ENCODE measurements at places on chromosomes 5 and 9.

DNA sequence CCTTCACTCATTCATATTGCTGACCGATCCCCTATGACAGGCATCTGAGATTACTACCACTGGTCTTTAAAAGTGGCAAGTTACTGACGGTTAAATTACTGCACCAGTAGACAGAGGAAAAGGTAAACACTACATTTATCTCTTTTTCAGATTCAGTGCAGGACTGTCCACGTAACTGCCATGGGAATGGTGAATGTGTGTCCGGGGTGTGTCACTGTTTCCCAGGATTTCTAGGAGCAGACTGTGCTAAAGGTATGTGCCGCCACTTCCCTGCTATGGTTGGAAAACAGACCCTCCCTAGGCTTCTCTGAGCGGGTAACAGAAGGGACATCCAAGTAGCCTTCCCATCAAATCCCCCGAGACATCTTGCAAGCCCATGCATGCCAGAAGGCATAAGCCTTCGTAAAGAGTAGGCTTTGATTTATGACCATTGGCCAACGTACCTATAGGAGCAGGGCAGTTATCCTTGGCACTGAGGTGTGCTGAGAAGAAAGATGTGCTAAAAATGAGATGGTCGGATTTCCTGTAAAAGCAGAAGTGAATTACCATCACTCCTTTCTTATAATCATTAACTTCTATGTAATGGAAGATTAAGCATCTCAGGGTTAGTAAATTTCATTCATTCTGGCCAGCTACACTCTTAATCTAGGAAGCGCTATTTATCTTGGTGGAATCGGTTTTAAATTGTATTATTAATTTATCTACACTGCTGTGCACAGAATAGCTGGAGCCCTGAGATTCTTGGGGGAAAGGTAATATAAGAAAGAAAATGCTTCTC, 193.4 kb upstream of the WWC1 start:
- no peak for DNase-seq

- DNase-seq = no peak
Measured at GRCh38 chr5:90293931-90294330, 115.6 kb downstream of the CETN3 start.

DNA sequence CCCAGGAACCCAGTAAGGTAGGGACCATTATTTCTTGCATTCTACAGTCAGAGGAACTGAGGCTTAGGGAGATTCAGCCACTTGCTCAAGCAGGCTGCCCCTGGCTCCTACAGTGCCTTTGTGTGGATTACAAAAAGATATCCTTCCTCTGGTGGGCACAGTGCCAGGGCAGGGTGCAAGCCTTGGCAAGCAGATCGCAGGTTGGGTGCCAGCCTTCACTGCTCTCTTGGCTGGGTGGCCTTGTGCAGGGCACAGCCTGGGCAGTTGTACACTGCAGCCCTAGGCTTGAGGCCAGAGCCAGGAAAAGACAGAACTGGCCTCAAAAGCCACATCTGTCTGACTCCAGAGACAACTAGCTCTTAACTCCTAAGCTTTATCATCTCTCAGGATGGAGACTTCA, 15.0 kb downstream of the DOCK2 start:
- no peak for DNase-seq

GRCh38 chr5:26894719-26895263, 143.6 kb downstream of the CDH9 start:
- DNase-seq = no peak

GRCh38 chr9:94002316-94003140, 47.4 kb upstream of the BARX1 start:
- DNase-seq = no peak

- no peak for DNase-seq
Measured at GRCh38 chr9:35342221-35342958, 147.5 kb upstream of the RUSC2 start.

DNA sequence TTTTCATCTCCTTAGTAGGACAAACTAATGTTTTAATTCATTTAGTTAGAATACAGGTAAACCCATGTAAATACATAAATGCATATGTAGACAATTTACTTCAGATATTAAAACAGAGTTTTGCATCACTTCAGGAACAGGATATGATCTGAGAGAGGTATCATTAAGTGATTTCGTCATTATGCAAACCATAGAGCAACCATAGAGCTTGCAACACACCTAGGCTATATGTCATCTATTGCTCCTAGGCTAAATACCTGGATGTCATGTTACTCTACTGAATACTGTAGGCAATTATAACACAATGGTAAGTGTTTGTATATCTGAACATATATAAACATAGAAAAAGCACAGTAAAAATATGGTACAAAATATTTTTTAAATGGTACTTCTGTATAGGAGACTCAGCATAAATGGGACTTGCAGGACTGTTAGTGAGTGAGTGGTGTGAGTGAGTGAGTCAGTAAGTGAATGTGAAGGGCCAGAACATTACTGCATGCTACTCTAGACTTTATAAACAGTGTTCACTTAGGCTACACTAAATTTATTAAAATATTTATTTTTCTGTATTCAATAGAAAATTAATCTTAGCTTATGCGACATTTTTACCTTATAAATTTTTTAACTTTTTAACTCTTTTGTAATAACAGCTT, 1377.5 kb upstream of the CDH9 start:
- DNase-seq = no peak

GRCh38 chr9:79220666-79221065, 351.1 kb upstream of the TLE4 start:
- no peak for DNase-seq

- DNase-seq = no peak
Measured at GRCh38 chr5:73496984-73497457, 1.2 kb upstream of the BTF3 start.

GRCh38 chr9:117156144-117156688, 258.6 kb downstream of the ASTN2 start:
- DNase-seq = no peak

DNA sequence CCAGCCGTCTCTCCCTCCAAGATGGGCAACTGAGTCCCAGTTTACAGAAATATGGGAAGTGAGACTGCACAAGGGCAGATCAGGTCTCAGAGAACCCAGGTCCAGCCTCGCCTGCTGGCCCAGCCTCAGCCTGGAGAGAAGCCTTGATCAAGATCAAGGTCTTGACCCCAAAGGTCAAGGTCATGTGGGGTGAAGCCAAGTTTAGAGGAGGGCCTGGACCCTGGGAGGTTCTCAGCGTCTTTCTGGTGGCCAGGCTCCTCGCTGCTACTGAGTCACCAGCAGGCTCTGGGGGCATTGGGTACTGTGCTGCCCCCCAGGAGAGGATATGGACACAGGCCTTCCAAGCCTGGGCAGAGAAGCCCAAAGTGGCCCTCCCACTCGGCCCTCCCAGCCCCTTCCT, 8.8 kb downstream of the IPPK start:
- no peak for DNase-seq

DNA sequence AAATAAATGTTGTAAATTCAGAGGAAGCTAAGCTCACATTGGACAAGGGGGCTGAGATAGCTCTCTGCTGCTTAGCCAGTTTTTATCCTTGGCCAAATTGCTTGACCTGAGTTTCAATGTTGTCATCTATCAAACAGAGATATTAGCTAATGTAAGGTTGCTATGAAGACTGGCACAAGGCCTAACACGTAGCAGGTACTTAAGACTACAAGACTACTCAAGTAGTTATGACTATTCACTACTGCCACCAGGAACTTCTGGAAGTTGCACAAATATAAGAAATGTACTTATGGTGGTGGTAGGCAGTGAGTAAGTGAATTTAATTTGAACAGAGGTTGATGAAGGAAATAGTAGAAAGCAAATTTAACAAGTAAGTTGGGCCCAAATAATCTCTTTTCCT, 17.4 kb upstream of the FYB1 start:
- no peak for DNase-seq

DNA sequence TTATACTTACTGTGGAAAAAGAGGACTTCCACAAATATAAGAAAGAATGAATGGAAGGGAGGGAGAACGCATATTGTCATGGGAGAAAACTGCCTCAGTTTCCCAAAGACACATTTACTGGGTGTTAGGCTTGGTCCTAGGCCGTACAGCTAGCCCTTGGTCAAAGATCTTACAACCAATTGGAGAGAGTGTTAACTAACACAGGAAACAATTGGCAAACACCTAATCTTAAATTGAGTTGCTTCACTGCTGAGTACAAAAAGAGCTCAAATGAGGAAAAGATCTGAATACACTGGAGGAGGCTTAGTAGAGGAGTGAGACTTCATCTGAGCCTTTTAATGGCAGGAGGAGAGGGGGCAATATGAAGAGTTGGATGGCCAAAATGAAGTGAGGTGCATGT, 161.7 kb downstream of the GLIS3 start:
- no peak for DNase-seq

- DNase-seq = no peak
Measured at GRCh38 chr5:142486581-142486980, 161.8 kb upstream of the SPRY4 start.

GRCh38 chr5:113170707-113171106, 194.1 kb downstream of the DCP2 start:
- no peak for DNase-seq

- DNase-seq = no peak
Measured at GRCh38 chr5:136194576-136194975, 1.6 kb upstream of the SMIM32 start.

DNA sequence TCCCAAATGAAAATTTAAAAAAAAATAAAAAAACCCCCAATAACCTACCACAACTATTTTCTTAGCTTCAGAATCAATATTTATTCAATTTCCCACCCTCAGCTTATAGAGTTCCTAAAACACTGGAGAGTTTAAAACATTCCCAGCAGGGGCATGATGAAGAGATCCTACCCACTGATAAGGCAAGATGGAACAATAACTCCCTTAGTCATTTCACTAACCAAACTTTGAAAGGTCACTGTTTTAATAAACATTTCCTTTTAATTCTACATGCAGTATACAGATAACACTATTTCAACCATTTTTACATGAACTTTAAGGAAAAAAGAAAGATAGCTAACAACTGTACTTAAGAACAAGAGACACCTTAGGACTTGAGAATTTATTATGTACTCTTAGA, 34.9 kb upstream of the ACOT12 start:
- DNase-seq = no peak

DNA sequence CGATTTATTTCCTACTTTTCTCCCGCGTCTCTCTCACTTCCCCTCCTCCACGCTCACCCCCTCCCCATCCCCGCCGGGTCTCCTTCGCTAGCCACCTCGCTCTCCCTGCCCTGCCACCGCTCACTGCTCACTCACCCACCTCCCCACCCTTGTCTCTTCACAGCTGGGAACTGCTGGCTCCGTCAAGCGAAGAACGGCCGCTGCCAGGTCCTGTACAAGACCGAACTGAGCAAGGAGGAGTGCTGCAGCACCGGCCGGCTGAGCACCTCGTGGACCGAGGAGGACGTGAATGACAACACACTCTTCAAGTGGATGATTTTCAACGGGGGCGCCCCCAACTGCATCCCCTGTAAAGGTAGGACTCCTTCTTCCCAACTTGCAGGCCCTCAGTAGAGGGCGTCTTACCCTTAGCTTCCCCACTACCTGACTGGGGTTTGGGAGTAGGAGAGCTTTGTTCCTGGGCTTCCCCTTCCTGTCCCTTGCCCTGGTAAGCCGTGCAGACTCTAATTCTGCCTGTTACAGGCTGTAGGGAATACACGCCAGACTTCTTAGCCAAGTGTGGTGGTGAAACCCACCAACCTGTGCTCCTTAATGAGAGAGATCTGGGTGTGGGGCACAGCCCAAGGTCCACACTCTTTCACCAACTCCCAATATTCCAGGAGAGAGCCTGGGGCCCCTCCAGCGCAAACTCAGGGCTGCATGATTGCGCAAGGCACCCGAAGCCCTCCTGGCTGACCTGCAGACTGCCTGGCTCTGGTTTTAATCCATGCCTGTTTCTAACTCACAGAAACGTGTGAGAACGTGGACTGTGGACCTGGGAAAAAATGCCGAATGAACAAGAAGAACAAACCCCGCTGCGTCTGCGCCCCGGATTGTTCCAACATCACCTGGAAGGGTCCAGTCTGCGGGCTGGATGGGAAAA, 2.5 kb downstream of the FST start:
- no peak for DNase-seq

DNA sequence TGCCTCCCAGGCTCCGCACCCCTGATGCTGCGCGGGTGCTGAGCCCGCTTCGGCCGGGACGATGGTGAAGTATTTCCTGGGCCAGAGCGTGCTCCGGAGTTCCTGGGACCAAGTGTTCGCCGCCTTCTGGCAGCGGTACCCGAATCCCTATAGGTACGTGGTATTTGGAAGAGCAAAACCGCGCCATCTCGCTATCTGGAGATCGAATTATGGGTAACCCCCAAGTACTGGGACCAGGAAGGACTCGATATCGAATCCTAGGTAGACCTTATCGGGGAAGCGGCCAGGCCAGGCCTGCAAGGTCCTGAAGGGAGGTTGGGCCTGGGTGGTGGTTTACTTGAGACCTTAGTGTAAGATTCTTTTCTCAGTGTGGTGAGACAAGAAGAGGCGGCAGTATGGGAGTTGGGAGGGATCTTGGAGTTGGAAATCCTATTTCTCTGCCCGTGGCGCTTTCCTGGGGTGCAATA, 359 bp downstream of the PRELID1 start:
- DNase-seq = no peak

DNA sequence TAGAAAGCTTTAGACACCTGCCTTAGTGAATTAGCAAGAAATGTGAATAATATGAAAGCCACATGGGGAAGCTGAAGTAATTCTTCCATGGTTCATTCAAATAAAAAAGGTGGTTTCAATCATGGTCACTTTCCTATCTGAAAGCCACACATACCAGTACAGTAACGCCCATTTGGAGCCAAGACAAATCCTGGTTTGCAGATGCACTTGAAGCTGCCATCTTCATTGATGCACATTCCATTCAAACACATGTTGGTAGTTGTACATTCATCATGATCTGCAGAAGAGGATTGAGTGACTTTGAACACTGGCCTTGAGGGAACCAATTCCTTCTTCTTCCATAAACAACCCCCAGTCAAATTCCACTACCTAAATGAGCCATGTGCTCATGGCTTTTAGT, 161.5 kb downstream of the FBN2 start:
- DNase-seq = no peak

GRCh38 chr5:128579639-128580038, 41.6 kb upstream of the FBN2 start:
- DNase-seq = no peak

GRCh38 chr5:14481349-14481748, 100.2 kb upstream of the OTULINL start:
- no peak for DNase-seq

- no peak for DNase-seq
Measured at GRCh38 chr9:93680443-93681268, 104.3 kb downstream of the PHF2 start.

DNA sequence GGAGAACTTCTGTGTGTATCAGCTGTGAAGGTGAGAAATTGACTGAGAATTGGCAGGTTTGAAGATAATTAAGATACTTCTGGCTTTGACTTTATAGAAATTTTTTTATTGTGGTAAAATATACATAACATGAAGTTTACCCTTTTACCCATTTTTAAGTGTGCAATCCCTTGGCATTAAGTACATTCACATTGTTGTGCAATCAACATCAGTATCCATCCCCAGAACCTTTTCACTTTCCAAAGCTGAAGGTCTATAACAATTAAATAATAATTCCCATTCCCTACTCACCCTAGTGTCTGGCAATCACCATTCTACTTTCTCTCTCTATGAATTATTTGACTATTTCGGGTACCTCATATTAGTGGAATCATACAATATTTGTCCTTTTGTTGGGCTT, 69.9 kb downstream of the ACTBL2 start:
- no peak for DNase-seq

- DNase-seq = no peak
Measured at GRCh38 chr5:54912021-54912420, 73.4 kb downstream of the ESM1 start.

All from activated T-cell treated with anti-CD3 and anti-CD28 coated beads for 24 hours (primary cell).